ENCODE measurements at places on chromosomes 11 and 22.
A peak's percentile ranks its signal among the peaks of the same experiment; 100 is the strongest.

GRCh38 chr11:9132203-9132878, 40.9 kb upstream of the SCUBE2 start:
- DNase-seq, result no peak

- DNase-seq, result no peak
Observed at GRCh38 chr11:113724778-113725177, 18.7 kb upstream of the TMPRSS5 start.

DNA sequence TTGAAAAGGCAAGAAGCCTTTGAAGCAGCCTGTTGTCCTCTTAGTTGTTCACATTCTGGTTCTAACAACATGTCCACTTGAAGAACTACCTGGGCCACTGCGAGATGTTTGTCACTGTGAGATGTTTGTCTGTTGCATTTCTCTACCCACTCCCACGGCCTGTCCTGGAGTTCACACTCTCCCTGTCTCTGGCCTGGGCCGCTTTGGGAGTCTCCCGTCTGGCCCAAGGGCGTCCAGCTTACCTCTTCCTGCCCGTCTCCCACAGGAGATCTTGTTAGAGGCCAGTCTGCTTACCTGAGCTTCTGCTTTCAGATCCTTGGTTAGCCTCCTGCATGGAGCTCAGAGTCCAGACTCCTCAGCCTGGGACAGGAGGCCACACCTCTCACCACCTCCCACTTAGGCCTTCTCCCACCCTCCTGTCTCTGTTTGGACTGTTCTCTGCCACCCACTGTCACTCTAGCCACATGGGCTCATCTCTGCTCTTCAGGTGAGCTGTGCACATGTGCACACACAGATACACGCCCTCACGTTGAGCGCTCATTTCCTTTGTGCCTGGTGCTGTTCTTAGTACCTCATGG, 66.0 kb downstream of the TBC1D22A start:
- no peak for DNase-seq

DNA sequence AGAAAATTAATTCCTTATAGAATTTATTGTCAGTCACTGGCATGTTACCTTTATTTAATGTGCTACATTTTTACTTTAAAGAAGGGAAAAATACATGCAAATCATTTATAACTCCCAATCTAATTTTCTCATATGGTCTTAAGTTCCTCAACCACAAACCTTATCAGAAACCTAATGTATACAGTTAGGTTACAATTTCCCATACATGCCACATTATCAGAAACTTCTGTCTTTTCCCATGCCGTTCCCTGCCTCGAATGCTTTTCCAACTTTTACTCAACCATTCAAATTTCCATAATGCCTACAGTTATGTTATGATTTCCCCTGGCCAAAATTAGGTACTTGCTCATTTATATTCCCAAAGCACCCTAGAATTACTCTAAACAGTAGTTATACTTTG, 13.5 kb downstream of the RSF1 start:
- no peak for DNase-seq

- DNase-seq, result no peak
Observed at GRCh38 chr11:116700586-116701220, 72.1 kb downstream of the BUD13 start.

DNA sequence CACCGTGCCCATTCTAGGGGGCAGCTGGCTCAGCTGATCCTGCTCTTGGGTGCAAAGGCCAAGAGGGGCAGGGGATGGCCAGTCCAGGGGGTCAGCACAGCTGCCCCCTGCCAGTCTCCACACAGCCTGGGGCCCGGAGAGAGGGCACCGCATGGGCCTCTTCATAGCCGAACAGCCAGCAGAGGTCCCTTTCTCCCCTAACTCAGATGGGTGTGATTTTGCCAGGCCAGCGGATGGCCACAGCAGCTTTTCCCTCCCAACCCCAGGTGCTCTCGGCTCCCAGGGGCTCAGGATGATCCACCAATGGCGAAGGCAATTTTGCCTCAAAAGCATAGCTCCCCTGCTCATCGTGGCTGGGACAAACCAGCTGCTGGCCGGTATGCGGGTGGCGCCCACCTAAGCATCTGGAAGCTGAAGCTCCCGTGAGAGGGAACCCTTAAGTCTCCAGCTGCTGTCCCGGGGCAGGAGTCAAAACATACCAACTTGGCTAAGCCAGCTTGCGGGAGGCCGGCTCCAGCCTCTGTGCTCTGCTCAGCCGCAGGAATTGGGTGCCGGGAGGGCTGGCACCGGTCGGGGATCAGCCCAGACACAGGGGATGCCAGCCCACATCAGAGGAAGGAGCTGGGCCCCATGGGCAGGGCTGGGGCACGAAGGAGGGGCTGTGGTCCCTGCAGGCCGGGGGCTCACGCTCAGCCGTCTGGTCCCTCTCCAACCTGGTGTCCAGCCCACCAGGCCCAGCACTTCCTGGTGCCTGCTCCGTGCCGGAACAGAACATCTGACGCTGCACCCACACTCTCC, 30.5 kb upstream of the GNB1L start:
- no peak for DNase-seq

- no peak for DNase-seq
Observed at GRCh38 chr11:47906066-47906465, 57.9 kb upstream of the NUP160 start.

DNA sequence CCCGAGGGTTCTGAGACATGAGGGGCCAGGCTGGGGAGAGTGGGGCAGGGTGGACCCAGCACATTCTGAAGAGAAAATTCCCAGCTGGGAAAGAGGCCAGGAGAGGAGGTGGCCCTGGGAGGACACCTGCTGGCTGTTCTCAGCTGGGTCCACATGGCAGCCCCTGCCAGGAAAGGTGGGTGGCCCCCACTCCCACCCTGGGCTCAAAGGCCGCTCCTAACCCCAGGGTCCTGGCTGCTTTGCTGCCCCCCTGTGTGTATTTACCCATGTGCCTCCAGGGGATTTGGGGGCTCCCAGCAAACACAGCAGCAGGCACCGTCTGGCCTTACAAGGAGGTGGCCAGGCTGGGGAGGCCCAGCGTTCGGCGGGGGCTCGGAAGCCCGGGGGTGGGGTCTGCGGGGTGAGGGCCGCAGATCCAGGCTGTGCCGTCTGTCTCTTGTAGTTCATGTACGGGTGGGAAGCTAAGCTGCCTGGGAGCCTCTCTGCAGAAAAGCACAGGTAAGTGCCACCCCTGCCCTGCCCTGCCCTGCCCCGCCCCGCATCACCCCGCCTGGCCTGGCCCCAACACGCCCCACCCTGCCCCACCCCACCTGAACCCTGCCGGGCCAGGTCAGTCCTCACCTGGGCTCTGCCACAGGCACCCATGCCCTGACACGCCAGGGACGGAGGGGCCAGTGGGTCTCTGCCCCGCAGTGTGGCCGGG, 10.6 kb downstream of the MUC5B start:
- DNase-seq, result peak; percentile 28

GRCh38 chr11:68213555-68214172, 568 bp upstream of the KMT5B start:
- peak; percentile 75 for DNase-seq

DNA sequence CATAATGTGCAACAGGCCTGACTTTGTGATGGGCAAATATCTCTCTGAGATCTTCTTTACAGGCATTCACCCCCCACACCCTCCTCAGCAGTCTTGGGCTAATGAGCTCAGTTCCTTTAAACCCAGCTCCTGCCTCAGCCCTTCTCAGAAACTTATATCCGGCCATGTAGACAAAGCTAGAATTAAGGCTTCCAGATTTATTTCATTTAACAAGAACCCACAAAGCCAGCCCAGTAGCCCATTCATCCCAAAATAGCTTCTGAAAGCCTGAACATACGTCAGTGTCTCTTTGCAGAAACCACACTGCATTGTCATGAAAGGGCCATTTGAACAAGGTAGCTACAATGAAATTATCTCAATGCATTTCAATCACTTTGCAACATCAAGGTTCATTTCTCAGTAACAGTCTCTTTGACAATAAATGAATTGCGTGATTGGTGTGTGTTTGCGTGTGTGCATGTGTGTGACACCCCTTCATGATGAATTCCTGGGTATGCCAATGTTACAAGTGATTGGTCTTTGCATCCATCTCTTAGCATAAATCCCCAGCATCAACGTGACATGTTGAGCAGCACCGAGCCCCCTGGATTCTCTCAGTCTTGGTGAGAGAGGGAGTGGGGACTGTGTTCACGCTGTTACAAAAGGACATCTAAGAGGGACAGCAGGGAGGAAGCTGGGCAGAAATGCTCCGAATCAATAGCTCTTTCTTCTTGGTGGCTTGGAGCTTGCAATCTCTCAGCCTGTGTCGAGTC, 299.6 kb downstream of the KIRREL3 start:
- DNase-seq, result no peak

- DNase-seq, result no peak
Observed at GRCh38 chr11:94928117-94928990, 45.0 kb downstream of the CWC15 start.

DNA sequence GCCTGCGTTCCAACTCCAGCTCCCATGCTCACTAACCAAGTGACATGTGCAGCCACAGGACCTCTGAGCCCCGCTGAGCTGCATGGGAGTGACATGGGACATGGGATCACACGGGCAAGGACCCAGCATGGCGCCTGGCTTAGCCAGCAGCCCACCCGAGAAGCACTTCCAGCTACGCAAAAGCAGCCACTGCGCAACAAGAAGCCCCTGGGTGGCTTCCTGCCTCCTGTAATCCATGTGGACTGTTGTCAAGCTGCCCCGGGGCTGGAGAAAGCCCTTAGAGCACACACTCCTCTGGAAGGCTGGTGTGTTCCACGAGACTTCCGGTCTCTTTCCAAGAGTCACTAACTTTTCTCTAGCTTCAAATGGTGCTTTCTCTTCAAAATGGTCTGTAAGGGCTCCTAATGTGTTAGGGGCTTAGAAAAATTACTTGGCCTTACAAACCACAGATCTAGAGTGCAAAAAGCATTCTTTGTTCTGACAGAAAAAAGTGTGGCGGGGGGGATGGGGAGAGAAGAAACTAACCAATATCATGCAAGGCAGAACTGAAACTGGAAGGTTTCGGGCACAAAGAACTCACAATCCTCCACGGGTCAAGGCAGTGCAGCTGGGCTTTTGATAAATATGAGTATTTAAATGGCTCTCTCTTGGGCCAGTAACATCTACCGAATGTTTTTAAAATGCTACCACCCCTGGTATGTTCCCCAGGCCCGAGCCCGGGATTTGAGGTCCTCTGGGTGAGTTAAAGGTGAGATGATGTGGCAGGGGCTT, 5.5 kb downstream of the C11orf24 start:
- DNase-seq, result no peak

- no peak for DNase-seq
Observed at GRCh38 chr11:18778468-18778867, 13.1 kb downstream of the PTPN5 start.

- peak; percentile 35 for DNase-seq
Observed at GRCh38 chr11:134272381-134273316, 3.5 kb upstream of the GLB1L3 start.

DNA sequence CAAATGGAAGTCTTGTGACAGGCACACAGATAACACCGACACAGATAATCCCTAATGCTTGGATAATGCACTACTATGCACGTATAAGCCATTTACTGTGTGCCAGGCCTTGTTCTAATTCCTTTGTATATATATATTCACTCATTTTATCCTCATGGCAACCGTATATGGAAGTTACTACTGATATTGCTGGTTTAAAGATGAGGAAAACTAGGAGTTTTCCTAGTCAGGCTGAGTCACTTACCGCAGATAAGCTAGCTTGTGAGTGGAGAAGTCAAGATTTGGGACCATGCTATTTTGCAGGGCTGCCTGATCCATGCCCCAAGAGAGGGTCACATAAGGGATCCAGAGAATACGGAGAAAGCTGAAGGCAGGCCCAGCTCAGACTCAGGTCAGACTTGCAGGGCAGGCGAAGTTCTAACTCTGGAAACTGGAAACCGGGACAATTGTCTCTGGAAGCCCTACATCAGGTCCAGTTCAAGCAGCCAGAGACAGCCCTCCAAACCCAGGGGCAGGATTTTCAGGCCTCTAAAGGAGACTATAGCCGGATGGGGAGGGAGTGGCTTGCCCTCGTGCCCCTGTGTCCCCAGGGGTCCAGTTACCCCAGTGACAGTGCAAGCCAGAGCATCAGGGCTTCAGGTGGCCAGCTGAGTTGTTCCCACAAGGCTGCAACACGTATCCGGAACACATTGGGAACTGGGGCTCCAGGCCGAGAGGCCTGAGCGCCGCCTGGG, 534.8 kb downstream of the INSC start:
- DNase-seq, result no peak

DNA sequence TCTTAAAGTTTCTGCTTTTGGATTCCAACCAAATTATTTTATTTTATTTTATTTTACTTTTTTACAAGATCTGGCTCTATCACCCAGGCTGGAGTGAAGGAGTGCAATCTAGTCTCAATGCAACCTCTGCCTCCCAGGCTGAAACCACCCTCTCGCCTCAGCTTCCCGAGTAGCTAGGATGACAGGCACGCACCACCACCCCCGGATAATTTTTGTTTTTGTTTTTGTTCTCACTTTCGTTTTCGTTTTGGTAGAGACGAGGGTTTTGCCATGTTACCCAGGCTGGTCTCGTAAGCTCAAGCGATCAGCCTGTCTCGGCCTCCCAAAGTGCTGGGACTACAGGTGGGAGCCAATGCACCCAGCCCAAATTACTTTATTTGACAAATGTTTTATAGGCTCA, 219.8 kb downstream of the ETS1 start:
- no peak for DNase-seq

All from NCI-H524 (cell line).